ENCODE measurements at places on chromosomes 13 and 19.

DNA sequence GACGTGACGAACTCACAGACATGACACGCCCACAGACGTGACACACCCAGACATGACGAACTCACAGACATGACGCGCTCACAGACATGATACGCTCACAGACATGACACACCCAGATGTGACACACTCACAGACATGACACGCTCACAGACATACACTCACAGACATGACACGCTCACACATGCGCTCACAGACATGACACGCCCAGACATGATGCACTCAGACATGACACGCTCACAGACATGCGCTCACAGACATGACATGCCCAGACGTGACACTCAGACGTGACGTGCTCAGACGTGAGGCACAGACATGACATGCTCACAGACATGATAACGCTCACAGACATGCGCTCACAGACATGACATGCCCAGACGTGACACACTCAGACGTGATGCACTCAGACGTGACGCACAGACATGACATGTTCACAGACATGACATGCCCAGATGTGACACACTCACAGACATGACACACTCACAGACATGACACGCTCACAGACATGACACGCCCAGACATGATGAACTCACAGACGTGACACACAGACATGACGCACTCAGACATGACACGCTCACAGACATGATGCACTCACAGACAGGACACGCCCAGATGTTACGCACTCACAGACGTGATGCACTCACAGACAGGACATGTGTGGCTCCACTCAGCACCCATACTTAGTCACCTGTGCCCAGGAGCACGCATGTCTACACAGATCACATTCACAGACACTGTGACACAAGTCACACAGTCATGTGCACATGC lies 8.1 kb downstream of the ERFL start:
- no peak for DNase-seq

GRCh38 chr19:48918801-48919247 lies 14.7 kb upstream of the DHDH start:
- peak; percentile 31 for DNase-seq

- no peak for DNase-seq
These were observed 9.4 kb upstream of the FXYD3 start for GRCh38 chr19:35106291-35106583.

GRCh38 chr13:37290716-37291505 lies 185.4 kb upstream of the CSNK1A1L start:
- DNase-seq = no peak

DNA sequence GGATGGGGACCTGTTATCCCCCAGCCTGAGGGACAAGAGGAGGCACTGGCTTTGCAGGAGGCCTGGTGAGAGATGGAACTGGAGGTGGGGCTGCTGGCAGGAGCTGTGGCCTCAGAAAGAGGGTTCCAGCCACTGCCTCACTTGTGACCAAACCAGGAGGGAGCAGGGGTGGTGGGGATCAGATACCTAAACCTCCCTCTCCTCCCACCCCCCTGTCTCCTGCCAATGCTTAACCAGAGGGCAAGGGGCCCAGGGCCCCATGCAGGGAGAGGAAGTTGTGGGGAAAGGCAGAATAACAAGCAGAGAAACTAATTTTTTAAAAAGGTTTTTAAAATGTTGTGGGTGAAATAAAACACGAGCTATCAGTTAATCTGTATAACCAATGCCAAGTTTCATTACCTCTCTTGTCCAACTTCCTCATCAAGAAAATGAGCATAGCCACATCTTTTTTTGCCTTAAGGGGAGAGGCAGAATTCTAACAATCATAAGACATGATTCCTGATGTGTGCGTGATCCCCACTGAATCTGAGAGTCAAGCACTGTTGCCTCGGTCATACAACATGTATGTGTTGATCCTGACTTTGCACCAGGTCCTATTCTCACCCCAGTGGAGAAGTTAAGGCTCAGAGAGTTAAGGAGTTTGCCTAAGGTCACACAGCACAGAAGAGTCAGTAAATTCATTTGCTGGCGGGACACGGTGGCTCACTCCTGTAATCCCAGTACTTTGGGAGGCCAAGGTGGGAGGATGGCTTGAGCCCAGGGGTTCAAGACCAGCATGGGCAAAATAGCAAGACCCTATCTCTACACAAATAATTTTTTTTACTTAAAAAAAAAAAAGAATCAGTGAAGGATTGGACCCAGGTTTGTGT lies 12.9 kb downstream of the FXYD5 start:
- no peak for DNase-seq

- no peak for DNase-seq
These were observed 75.4 kb upstream of the NPAS1 start for GRCh38 chr19:46944123-46944748.

- DNase-seq = no peak
These were observed 26.6 kb downstream of the COL4A1 start for GRCh38 chr13:110280231-110280813.

DNA sequence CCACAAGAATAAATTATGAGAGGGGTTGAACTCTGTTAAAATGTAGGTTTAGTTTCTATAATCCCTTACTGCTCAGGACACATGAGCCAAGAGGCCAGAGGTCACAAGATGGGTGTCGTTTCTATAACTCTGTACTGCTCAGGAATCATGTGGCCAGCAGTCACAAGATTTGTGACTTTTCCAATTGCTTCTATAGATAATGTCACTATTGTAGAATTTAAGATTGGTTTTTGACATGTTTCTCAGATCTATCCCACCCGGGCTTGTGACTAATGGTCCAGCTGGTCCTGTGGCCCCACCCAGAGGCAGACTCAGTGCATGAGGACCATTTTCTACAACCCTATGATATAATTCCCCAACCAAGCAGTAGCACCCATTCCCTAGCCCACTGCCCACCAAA lies 662.0 kb upstream of the KLF12 start:
- DNase-seq = no peak

DNA sequence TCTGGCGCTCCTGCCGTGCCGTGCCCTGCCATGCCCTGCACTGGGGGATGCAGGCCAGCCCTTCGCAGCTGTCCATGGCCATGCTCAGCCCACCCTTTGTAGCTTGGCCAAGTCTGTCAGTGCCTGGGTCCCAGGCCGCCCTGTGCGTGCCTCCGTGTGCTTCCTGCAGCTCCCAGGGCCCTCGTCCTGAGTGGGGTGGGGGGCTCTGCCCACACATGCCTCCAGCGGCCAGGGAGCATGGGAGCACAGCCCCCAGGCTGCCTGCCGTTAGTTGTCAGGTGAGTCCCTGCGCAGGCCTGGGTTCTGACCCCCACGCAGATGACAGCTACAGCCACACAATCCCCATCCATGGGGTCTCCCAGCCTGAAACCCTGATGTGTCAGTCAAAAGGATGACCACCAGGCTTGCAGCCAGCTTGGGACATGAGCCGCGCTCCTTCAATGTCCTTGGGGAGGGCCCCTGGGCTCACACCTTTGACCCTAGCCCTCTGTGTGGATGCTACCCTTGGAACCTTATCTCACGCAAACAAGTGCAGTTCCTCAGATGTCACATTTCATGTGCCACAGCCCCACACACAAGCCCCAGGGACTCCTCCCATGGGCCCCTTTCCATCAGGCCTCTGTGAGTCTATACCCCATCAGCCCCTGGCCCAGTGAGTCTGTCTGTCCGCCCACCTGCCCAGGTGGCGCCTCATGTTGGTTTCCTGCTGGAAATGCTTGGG lies 24.5 kb downstream of the TMED1 start:
- DNase-seq = no peak

GRCh38 chr19:22286151-22286810 lies at the start of gene ZNF729:
Gene ZNF729 (plus strand): TSS chr19:22286441. CDS start chr19:22286526, 85 bp downstream.
- DNase-seq = no peak

All from activated CD8-positive, alpha-beta T cell treated with anti-CD3 and anti-CD28 coated beads, Interleukin-2, amount 10 ng/mL, durations not matched to agents 7 days and 5 days (primary cell).